ENCODE measurements at places on chromosomes 11 and 22.

DNA sequence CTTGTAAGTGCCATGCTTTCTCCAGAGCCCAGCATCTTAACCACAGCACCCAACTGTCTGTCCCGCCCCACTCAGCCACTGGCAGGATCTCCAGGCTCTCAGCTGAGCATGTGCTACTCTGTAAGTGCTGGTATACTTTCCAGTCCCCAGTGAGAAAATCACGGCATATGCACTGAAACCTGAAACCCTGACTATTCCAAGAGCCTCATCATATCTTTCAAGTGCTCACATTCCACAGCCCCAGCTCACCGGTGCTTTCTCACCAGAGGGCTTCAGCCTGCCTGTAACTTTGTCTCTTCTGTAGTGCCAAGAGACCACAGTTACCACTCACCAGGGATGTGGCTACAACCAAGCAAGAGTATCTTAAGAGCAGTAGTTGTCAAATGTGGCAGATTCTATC, 24.4 kb upstream of the PAMR1 start:
- DNase-seq = no peak

DNA sequence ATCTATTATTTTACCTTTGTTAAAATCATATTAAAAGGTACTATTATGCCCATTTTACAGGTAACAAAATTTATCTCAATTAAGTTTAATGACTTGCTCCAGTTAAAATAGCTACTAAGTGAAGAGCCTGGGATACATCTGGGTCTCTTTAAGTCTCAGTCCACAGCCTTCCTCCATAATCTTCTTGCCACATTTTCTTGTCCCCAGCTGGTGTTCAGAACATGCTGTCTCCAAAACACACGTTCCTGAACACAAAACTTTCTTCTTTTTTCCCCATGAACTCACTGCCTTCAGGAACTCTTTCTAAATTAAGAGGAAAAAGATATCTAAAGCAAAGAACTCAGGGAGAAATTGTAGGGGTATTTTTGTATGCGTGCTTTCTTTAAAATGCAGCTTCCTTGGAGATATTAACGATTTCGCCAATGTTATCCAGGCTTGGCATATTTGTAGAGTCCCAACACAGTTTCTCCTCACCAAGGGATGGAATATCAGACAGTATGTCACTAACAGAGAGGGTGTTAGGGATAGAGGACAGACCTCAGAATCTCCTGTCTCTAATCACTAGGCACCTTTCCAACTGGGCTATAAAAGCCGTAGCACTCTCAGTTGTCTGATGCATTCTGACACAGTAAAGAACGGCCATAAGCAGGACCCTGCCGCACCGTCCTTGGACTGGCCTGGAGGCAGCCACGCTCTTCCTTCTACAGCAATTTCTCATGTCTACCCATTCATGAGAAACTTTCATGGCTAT, 232.8 kb upstream of the BLID start:
- DNase-seq = no peak

DNA sequence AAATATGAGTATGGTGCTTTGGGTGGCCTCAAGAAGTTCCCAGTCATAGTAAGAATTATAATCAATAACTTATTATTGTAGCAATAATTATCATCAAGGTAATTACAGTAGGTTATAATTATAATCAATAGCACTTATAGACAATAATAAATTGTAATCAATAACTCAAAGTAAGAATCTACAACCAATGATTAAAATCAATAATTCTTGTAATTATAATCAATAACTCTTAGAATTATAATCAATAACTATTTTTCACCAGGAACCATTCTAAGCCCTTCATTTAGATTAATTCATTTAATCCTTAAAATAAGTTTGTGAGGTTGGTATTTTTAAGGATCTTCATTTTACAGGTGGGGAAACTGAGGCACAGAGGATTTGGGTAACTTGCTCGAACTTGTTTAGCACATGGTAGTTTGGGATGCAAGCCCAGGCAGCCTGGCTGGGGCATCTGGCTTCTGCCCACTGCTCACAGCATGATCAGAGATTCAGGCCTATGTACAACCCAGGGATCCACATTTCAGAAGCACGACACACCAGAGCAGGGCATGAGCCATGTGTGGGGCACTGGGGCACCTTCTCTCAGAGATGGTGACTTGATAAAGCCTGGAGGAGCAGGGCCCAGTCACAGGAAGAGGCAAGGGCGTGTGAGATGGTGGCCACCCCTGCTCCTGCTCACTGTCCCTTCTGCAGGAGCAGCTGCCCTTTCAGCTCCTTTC, 46.6 kb downstream of the SLC1A2 start:
- no peak for DNase-seq

DNA sequence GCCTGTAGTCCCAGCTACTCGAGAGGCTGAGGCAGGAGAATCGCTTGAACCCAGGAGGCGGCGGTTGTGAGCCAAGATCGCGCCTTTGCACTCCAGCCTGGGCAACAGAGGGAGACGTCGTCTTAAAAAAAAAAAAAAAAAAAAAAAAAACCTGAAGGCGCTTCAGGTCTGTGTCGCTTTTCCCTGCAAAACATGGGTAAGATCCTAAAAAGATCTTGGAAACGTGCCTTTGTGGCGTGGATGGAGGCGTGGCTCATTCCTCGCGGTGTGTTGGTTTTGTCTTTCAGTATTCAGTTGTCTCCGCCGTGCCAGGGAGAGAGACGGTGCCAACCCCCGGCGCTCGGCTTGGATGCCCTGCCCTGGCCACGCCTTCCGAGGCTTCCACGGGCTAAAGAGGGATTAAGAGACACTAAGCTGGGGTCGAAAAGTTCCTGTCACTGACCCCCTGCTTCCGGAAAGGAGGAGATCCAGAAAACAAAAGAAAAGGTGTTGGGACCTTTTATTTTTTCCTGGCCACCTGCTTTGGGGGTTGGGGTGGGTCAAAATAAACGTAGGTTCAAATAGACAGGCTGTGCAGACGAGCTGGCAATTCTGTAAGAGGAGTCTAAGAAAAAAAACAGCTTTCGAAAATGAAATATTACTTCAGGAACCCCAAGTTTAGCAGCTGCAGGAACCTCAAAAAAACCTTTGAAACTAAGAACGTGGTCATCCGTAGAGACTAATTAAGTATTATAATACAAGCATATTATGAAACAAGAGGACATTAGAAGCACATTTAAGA, 1.1 kb upstream of the SLC35F2 start:
- peak; percentile 59 for DNase-seq

DNA sequence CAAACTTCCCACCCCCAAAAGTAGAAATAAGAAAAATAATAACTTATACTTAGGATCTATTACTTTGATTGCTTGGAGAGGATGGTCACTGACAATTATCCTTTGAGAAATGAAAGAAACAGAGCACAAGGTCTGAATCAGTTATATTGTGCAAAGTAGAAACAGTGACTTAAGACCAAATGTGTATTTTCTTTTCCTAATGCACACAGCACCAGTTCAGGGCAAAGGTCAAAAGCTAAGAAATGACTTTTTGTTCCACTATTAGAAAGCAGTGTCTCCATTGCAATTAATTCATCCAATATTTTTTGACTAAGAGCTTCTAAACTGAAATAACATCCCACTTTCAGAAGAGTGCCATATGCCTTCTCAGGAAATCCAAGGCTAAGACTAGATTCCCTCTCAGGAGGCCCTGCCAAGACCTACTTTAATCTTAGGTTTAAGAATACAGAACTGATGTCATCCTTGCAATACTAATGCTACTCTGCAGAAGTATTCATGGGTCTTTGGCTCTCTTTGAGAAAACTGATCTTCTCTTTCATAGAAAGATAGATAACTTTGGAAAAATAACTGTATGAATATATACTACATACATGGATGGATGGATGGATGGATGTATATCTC, 147.0 kb downstream of the APOL5 start:
- no peak for DNase-seq

GRCh38 chr11:130145975-130146776, 13.4 kb upstream of the ST14 start:
- DNase-seq = no peak

DNA sequence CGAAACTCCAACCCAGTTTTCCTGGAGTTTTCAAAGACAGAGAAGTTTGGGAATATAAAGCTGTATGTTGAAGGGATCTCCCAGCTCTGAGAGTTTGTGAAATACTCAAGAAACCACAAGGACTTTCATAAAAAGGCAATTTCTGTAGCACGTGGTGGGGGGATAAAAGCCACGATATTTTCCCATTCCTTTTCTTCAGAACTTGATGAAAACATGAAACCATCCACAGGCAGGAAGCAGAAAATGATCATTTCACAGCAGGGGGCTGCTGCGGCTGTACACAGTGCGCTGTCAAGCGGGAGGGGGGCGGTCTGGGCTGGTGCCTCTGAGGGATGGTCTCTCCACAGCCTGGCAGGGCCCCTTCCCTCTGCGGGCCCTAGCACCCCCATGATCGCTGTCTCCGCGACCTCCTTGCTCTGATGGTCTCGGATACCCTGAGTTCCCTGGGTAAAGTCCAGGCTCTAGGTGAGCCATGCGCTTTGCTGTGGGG, 423.2 kb downstream of the MN1 start:
- no peak for DNase-seq

DNA sequence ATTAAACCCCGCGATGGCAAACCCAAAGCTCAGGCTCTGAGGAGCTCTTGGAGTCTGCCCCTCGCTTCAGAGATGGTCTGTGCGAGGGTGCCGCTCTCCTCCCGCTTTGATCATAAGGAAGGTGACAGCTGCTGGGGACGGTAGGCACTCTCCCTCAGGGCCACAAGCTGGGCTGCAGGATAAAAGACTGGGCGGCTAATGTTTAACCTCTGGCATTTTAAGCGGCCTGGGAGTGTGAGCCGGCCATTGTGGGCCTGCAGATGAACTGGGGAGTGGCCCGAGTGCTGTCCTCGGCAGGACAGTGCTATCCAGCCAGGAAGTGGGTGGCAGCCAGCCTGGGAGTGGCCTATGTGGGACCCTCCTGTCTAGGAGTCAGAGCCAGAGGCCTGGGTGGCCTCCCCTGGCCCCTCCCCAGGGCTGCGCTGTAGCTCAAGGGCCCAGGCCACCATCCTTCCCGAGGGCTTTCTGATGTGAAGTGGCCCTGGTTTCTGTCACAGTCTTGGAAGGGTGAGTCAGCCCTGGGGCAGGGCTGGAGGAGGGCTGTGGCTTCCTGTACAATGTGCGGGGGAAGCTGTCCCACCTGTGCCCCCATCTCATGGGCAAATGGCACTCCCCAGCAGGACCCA, 58.7 kb upstream of the PRODH start:
- no peak for DNase-seq

- DNase-seq = no peak
Observed at GRCh38 chr11:65340226-65340625, 6.6 kb downstream of the DPF2 start.

DNA sequence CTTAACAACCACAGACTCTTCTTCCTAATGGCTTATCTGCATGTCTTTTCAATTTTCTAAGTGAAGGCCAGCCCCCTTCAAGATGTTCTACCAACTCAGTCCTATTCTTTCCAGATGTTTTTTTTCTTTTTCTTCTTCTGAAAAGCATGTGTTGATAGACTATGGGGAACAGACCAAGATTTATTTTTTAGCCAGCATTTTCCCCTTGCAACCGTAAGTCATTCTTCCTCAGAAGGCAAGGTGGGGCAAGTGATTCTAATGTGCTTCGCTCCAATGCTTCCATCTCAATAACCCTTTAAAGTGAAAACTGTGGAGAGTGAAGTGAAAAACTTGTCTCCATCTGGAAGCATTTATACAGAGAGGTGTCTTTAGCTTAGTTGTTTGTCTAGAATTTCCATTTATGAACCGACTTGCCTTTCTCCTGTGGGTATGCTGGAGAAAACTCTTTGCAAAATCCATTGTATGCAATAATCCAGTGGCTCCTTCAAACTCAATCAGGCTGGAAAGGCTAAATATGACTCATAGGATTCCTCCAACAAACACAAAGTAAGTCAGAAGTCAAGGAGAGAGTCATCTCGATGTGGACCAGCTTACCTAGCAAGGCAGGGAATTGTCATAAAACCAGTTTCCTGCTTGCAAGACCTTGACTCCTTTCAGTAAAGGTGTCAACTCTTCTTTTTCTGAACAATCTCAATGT, 83.7 kb downstream of the MAML2 start:
- no peak for DNase-seq
